WTC11 (cell line): ENCODE measurements at places on chromosomes 5 and 9.

GRCh38 chr5:112630246-112631009 is 107.3 kb upstream of the APC start:
- DNase-seq = no peak

DNA sequence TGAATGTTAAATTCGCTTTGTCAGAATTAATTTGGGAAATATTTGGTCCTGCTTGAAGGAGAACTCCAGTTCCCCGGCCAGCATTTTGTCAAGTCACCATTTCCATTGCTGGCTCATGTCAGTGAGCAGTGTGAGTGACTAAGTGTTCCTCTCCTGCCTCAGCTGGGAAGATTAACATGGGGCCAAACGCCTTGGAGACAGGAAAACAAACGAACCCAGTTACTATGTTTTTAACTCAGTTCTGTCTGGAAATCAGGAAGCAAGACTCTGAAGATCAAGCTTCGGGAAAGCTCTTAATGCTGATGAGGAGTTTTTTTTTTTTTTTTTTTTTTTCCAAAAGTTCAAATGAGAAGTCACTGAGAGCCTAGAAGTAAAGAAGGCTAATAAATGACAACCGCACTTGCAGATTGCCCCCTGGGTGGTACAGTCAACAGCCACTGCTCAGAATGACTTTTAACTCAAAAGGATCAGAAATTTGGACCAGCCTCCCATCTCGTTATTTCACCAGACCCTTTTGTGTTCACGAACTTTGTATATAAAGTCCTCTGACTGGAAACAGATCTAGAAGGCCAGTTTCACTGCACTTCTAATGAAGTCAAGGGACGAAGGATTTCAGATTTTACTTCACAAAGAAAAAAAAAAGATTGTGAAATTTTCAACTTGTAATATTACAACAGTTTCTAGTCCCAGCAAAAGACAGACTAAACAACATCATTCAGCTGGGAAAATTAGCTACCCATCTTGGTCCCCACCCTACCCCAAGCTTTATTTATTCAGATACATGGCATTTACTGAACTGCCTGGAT is 121.3 kb downstream of the LHFPL2 start:
- no peak for DNase-seq

DNA sequence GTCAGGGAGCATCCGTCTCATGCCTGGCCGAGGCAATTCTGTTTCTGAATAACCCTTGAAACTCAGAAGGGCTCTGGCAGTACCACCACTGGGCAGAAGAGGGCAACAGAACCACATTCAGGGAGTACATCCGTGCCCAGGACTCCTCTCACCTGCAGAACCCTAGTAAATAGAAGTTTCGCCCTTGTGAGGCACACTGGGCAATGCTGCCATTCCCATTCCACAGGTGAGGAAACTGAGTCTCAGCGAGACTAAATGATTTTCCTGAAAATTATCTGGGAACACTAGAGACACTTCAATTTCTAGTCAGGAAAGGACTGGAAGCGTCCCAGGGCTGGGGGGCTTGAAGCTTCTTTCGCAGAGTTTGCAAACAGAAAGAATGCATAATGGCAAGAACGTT is 74.7 kb downstream of the FGF1 start:
- peak; percentile 85 for DNase-seq

DNA sequence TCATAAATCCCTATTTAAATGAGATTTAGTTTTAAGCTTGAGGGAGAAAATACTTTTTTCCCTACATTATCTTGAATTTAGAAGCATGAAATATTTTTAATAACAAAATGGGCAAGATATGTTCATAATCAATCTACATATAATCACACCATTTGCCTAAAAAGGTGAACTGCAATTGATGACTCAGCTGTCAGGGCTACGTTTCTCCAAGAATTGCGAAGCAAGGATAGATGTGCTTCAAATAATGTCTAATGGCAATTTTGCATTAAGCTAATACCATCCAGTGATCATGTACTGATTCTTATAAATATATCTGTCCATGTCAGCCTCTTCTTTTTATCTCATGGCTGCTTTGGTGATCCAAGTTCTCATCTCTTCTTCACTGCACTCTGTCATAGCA is 404.4 kb downstream of the MAN2A1 start:
- no peak for DNase-seq

DNA sequence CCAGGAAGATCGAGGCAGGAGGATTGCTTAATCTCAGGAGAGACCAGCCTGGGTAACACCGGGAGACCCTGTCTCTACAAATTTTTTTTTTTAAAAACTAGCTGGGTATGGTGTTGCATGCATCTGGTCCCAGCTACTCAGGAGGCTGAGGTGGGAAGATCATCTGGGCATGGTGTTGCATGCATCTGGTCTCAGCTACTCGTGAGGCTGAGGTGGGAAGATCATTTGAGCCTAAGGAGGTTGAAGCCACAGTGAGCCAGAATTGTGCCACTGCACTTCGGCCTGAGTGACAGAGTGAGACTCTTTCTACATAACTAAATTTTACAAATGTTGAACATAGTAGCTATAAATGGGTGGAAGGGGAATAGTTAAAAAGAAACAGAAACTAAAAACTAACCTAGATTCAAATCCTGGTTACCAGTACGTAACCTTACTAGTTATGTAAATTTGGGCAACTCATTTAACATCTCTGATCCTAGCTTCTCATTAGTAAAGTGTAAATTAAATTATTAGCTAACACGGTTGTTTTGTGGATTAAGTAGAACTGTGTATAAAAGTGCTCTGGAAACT is 41.7 kb downstream of the TMEM161B start:
- no peak for DNase-seq

GRCh38 chr5:93359960-93360305 is 221.1 kb downstream of the NR2F1-AS1 start:
- no peak for DNase-seq

GRCh38 chr5:107277485-107278125 is 393.1 kb downstream of the EFNA5 start:
- no peak for DNase-seq

GRCh38 chr9:137286975-137287383 is 9.5 kb downstream of the TOR4A start:
- peak; percentile 75 for DNase-seq

DNA sequence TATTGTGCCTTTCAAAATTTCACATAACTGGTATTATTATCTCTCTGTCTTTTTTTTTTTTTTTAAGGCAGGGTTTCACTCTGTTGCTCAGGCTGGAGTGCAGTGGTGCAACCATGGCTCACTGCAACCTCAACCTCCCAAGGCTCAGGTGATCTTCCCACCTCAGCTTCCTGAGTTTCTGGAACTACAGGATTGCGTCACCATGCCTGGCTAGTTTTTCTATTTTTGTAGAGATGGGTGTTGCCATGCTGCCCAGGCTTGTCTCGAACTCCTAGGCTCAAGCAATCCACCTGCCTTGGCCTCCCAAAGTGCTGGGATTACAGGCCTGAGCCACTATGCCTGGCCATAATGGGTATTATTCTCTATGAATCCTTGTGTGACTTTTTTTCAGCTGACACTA is 402.3 kb upstream of the SMARCA2 start:
- no peak for DNase-seq

DNA sequence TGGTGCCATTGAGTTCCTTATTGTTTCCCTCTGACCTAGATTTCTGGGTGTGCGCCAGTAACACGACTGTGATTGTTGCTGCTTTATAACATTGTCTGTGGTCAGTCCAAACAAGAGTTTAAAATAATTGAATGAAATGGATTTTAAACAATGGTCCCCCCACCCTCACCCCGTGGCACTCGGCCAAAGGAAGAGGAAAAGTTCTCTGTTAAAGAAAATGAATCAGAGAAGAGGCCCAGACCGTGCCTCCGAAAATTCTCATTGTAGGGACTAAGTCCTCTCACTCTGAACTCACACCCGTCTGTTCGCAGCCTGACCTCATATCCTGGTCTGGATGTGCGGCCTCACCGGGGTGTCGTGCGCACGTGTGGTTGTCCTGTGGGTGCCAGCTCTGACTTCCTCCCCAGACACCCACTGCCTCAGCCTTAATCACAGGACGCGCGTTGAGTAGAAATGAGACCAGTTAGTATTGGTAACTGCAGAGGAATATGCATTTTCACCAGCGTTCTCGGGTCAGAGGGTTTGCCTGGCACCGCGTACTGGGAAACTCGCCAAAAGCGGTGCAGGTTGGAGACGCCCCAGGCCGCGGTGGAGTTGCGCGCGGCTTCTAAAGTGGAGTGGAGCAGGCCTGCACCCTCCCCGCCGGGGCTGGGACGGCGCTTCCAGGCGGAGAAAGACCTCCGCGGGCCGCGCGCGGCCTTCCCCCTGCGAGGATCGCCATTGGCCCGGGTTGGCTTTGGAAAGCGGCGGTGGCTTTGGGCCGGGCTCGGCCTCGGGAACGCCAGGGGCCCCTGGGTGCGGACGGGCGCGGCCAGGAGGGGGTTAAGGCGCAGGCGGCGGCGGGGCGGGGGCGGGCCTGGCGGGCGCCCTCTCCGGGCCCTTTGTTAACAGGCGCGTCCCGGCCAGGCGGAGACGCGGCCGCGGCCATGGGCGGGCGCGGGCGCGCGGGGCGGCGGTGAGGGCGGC is at the start of gene ABL1:
Gene ABL1, plus strand, starts transcription at position 884 of the 966 bp plus-strand sequence. CDS start 193 bp downstream, outside the sequence.
- peak; percentile 65 for DNase-seq

DNA sequence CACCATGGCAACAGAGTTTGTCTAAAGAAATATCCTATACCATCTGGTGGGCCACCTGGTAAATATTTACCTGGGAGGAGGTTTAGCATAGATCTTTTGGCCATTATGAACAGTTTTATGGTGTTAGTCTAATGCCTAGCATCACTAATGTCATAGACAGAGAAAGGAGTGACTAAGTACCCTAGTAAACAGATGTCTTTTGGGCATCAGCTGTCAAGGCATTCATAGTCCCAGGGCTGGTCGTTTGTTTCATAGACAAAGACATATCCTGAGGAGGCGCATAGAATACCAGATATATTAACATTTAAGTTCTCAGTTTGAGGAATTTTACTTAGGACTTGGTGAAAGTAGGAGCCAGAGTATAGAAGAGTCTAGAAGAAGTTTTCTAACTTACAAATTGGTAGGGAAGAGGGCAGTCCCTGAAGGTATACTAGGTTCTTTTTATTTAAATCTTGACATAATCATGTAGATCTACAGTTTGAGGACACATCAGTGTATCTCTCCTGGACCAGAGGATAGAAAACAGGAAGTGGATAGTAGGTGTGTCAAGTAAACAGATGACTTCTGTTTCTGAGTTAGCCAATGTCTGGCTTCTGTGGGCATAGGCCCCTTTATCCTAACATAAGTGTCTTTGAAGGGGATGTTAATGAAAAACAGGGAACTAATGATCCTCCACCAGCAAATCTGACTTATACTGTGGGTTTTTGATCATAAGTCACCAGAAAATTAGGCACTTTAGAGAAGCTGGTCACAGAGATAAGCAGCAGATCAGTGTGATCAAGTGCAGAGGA is 105.0 kb upstream of the PRSS3 start:
- DNase-seq = no peak

DNA sequence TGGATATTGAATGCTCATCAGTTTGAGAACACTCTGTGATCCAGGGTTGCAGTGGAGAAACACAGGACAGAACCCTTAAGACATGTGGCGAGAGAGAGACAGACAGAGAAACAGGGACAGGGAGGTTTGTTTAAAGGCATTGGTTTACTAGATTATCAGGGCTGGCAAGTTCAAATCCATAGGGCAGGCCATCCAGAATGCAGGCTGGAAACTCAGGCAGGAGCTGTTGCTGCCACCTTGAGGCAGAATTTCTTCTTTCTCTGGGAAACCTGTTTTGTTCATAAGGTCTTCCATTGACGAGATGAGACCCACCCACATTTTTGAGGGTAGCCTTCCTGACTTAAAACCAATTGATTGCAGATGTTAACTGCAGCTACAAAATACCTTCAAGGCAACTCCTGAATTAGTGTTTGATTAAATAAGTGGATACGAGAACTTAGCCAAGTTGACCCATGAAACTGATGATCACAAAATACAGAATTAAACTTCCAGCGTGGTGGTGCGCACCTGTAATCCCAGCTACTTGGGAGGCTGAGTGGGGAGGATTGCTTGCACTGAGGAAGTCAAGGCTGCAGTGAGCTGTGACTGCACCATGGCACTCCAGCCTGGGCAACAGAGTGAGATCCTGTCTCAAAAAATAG is 55.9 kb downstream of the NSUN2 start:
- DNase-seq = peak; percentile 28

DNA sequence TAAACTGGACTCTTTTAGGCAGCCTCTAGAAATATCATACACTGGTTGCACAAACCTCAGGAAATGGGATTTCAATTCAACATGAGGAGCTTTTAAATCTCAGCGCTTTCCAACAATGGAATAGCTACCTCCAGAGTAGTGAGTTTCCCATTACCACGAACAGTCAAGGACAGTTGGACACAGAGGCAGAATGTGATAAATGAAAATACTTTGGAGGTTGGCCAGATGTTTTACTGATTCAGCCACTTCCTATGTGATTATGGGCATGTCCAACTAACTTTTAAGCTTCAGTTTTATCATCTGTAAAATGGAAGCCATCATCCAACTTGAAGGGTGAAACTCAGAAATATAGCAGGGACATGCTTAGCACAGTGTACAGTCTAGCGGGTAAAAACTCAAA is 2.1 kb downstream of the FBXW2 start:
- no peak for DNase-seq

GRCh38 chr9:37976714-37977477 is 73.0 kb upstream of the SLC25A51 start:
- DNase-seq = no peak

GRCh38 chr5:25516141-25516540 is 871.4 kb upstream of the CDH10 start:
- no peak for DNase-seq

- DNase-seq = no peak
Measured at GRCh38 chr5:53099546-53099945, 10.0 kb downstream of the MOCS2 start.
